ENCODE measurements at places on chromosomes 6 and 20.

DNA sequence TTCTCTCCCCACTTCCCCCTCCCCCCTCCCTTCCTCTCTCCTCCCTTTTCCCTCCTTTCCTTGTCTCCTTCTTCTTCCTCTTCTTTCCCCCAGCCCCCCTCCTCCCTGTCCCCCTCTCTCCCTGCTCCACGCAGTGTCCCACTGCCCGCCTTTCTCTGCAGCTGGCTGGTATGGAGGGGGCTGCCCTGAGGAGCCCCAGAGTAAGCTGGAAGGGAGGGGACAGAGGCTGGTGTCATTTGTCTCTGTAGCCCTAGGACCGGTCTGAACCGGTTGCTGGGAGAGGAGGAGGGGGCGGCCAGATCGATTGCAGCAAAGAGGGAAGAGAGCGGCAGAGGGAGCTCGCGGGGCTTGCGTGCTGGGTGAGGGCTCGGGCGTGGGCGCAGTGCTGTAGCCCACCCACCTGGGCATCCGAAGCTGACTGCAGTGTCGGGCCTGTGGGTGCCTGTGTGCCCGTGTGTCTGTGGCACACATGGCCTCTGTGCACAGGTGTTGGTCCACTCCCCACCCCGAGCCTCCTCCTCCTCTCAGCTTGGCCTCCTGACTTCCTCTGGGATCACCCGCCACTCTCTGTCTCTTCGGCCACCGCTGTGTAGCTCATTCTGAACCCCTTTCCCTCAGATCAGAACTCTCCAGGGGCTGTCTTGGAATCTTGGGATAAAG lies 50.6 kb downstream of the SRC start:
- DNase-seq: no peak

- no peak for DNase-seq
These were observed 357.5 kb downstream of the ZFAND3 start for GRCh38 chr6:38176797-38177751.

GRCh38 chr6:43171707-43172103 lies 636 bp downstream of the SRF start:
- DNase-seq: peak; percentile 18

DNA sequence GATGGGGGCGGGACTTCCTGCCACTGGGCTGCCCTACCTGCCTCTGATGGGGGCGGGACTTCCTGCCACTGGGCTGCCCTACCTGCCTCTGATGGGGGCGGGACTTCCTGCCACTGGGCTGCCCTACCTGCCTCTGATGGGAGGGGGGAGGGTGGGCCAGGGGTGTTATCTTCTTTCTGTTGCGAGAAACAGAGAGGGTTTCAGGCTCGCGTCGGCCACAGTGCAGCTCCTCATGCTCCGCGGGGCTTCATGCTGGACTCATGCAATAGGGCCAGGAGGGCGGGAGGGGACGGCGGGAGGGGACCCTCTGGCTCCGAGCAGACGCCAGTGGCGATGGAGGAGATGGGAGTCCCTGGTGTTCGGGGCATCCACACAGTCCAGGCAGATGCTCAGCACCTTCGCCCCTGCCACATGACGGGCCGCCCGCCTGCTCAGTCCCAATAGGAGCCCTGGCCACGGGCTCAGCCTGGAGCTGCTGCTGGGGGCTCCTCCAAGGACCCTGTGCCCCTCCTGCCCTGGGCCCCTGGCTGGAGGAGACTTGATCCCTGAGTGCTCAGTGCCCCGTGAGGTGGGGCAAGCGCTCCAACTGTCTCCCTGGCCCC lies 48.8 kb upstream of the CHRNA4 start:
- DNase-seq: no peak

- no peak for DNase-seq
These were observed 1.4 kb downstream of the GRIK2 start for GRCh38 chr6:101394936-101395335.

DNA sequence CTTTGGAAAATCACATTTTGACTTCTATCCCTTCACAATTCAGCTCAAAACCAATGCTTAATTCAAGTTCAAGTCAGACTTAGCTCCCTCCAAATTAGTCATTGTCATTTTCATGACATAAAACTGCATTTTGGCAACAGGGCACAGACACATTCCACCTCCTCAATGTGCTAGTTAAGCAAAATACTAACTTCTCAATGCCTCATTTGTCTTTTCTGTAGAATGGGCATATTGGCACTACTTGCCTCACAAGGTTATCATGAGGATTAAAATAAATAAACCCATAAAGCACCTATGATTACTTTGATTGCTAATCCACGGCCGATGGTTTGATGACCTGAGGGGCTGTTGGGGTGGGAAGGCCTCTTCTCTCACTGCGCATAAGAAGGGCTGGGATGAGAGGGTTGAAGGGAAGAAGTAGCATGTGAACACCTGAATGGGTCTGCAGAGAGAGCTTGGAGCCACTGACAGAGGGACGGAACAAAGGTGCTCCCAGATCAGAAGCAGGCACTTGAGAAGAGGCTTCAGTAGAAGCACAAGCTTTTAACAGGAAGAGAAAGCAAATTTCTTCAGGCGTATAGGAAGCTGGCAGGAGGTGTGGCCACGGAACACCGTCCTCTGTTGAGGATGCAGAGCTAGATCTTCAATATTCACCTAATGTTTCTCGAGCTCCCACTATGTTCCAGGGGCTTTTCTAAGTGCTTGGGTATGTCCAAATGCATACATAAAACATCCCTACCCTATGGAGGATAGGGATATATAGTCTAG lies 11.7 kb upstream of the TBC1D7 start:
- no peak for DNase-seq

DNA sequence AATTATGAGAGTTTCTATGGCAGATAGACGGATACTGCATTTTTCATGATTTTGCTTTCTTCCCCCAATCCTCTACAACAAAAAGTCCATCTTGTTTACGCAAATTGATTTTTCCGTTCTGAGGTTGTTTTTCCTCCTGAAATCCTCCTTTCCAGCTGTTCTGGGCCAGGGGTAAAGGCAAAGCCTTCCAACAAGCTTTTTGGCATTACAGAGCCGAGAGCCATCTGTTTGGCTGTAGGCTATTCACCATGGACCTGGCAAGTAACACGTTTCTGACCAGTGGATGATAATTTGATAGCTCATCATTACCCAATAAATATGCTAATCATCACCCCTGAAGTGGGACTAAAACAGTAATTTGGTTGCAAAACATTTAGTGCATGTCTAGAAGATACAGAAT lies 226.5 kb downstream of the CBLN4 start:
- no peak for DNase-seq

DNA sequence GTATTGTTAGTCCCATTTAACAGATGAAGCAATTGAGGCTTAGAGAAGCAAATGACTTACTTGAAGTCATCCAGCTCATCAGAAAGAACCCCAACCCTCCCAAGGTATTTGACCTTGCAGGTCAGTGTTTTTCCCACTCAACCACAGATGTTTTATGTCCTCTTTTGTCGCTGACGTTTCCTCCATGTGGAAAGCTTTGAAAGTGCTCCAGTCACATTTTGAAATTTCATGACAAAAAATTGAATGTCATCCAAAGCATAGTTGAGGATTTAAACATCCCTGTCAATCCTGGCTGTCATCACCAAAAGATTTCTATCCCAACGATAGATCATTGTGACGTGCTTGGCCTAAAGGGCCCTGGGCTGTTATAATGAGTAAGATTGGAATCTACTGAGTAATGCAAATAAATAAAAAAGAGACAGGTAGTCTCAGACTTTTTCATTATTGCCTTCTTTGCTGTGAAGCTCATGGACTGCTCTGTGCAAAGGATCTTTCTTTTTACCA lies 102.7 kb downstream of the TSHZ2 start:
- no peak for DNase-seq

- no peak for DNase-seq
These were observed 43.7 kb upstream of the TBC1D7 start for GRCh38 chr6:13372076-13372475.

DNA sequence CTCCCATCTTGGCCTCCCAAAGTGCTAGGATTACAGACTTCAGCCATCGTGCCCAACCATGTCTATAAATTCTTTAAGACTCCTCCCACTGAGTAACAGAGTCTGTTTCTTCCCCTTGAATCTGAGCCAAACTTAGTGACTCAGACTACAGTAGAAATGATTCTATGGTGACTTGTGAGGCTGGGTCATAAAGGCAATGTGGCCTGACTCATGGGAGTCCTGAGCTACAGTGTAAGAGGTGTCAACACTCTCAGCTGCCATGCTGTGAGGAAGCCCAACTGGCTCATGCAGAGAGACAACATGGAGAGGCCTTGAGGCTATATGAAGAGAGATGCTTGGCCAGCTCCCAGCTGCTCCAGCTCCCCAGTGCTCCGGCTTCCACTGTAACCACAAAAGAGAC lies 5.2 kb upstream of the NRSN2 start:
- no peak for DNase-seq

DNA sequence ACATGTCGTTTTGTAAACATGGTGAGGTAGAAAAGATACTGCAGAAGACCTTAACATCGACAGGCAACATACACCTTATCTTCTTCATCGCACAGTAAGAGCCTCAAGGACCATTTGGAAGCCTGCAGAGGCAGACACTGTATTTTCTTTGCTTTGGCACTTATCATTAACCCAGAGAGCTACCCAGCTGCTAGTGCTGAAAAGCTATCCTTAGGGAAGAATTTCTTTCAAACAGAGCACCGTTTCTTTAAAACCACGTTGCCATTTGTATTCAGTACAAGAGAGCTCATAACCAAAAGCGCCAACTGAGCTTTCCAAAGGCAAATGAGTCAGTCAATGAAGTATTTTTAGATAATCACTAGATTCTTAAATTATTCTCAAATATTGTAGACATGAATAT lies 306.6 kb downstream of the EPM2A start:
- no peak for DNase-seq

- DNase-seq: no peak
These were observed 124.6 kb downstream of the EYA2 start for GRCh38 chr20:47019121-47019824.

DNA sequence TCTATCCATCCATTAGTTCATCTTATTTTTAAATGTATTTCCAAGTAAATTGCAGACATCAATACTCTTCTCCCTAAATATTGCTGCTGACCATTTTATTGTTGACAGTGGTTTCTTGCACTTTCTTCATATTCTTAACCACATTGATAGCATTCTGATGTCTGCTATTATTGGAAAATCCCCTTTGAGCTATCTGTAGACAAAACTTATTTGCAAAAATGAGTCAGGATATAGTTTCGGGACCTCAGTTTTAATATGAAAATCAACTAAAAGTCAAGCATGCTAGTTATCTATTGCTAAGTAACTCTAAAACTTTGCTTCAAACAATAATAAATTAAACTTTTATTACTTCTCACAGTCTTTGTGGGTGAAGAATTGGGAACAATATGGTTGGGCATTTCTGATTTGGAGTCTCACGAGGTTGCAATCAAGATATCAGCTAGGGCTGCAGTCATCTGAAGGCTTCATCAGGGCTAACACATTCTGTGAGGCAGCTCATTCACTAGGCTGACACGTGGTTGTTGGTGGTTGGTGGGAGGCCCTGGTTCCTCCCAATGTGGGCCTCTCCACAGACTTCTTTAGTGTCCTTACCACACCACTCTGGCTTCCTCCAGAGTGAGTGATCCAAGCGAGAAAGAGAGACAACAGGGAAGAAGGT lies 32.7 kb downstream of the CD109 start:
- no peak for DNase-seq

DNA sequence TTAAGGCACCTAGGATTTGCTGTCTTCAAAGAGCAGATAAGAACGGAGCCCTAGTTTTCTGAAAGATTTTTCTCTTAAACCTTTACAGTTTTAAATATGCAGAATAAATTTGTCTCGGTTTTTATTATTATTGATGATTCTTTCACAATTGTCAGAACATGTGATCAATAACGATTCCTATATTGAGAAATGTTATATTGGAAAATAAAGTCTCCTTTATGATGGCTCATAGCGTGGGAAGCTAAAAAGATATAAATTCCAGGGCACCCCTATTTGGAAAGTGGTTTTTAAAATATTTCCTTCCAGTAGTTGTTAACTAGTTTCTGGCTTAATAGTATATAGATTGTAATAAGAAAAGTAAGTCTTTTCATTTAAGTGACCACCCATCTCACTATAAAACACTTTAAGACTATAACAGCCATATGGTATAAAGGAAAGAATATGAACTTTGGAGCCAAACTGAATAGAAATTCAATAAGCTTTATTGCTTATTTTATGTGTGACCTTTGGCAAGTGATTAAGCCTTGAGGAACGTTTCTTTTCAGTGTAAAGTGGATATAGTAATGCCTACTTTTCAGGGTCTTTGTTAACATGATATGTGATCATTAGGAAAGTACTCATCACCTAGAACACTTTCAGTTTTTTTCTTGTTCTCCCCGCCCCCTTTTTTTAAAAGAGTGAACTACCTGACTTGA lies 369.6 kb downstream of the LAMA2 start:
- no peak for DNase-seq

GRCh38 chr20:47156301-47157137 lies 200.0 kb downstream of the ZMYND8 start:
- DNase-seq: no peak
